ENCODE measurements at places on chromosomes 7 and 10.

- no peak for DNase-seq
Observed at GRCh38 chr10:70753841-70754621, 31.1 kb downstream of the TBATA start.

- no peak for DNase-seq
Observed at GRCh38 chr10:69172241-69172982, 7.6 kb upstream of the SUPV3L1 start.

DNA sequence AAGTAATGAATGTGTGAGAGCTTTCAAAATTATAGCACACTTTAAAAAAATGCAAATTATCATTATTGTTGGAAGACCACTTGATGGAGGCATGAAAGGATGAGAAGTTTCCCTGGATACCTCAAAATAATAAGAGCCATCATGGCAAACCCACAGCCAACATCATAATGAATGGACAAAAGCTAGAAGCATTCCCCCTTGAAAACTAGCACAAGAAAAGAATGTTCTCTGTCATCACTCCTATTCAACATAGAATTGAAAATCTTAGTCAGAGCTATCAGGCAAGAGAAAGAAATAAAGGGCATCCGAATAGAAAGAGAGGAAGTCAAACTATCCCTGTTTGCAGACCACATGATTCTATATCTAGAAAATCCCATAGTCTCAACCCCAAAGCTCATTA, 887.2 kb upstream of the LRRTM3 start:
- DNase-seq: no peak

DNA sequence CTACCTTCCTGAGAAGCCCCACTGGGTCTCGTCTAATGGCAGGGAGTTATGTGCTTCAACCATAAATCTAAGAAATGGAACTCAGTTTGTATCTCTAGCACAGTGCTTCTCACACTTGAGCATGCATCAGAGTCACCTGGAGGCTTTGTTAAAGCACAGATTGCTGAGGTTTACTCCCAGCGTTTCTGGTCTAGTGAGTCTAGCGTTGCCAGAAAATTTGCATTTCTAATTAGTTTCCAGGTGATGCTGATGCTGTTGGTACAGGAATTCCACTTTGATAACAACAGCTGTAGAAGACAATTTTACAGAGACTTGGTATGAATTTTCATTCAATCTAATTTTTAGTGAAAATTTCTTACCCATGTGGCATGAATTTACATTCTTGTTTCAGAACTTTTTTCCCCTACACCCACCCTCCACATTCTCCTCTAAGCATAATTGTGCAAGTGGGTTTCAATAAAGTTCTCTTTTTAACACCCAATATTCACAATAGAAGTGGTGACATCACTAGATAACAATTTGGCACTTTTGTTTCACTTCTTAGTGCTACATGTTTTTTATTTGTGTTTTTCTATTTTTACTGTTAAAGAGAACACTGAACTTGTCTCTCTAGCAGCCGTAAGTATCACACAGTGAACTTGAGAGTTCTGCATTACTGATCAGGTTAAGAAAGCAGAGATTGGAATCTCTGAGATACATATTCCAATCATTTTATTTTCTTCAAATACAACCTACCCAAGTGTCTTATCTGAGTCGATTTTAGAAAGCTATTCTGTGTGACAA, 48.4 kb upstream of the BET1 start:
- DNase-seq: no peak

GRCh38 chr10:1382711-1383110, 326.5 kb downstream of the WDR37 start:
- DNase-seq: no peak

DNA sequence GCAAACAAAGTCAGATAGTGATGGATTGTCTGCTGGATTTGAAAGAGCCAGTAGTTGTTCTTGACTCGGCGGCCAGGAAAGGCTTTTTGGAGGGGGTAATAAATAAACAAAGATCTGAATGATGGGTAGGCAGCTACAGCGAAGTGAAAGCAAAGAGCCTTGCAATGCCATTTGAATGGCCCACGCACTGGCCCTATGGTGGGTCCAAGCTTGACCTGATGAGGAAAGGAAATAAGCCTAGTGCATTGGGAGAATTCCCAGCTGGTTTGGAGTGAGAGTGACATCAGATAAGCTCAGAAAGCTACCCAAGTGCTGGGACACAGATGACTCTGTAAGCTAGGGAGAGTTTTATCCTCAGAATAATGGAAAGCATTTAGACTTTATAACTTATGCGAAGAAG, 365.2 kb downstream of the PLXDC2 start:
- no peak for DNase-seq

- no peak for DNase-seq
Observed at GRCh38 chr7:1650363-1651030, 19.6 kb upstream of the ELFN1 start.

GRCh38 chr10:77038407-77038806, 599.2 kb downstream of the KCNMA1 start:
- no peak for DNase-seq

- peak; percentile 33 for DNase-seq
Observed at GRCh38 chr10:103069453-103070331, 123.4 kb downstream of the NT5C2 start.

DNA sequence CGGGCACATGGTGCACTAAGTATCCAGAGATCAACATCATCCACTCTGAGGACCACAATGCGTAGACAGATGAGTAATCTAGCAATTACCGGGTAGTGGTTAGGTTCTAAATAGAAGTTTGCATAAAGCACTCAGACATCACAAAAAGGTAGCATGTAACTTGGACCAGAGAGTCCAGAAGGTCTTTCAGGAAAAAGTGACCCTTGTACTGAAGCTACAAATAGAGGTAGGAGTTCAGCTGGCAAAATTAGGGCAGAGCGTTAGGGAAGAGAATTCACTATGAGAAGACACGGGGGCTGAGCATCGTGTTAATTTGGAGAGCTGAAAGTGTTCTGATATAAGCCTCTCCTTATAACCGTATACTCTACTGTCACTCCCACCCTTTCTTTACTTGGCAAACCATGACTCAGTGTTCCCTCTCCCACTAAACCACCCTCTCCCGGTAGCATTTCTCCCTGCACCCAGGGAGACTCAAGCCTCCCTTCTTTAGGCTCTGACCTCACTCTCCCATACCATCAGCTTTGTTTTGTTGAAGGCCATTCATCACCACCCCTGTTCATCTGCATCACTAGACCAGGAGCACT, 222.2 kb upstream of the FZD1 start:
- DNase-seq: no peak

Measured in stimulated activated CD8-positive, alpha-beta memory T cell treated with anti-CD3 and anti-CD28 coated beads, Interleukin-2, amount 100 ng/mL, for 48 hours (primary cell).